ENCODE measurements at places on chromosomes 7 and 10. TPM values are rescaled to one million over a fixed set of nuclear protein-coding genes. Genes with fewer than 3 reads are reported as not detected.

The UCN3 gene
- total RNA-seq = not detected

The ITIH2 gene
- not detected for total RNA-seq

The EGR2 gene
- total RNA-seq = not detected

The DHX32 gene
- total RNA-seq = 35.0 TPM

The LIPF gene
- not detected for total RNA-seq

The GBX1 gene
- total RNA-seq = not detected

The FFAR4 gene
- not detected for total RNA-seq

The CLCN1 gene
- not detected for total RNA-seq

The DPP6 gene
- not detected for total RNA-seq

The ACBD7 gene
- total RNA-seq = 3.1 TPM

GRCh38 chr10:30436671-30437030 lies 2.7 kb downstream of the MAP3K8 start:
- DNase-seq = no peak

GRCh38 chr7:47299496-47299895 lies 282.4 kb downstream of the TNS3 start:
- DNase-seq = no peak

GRCh38 chr7:99139036-99139435 lies 4.9 kb downstream of the SMURF1 start:
- no peak for DNase-seq

DNA sequence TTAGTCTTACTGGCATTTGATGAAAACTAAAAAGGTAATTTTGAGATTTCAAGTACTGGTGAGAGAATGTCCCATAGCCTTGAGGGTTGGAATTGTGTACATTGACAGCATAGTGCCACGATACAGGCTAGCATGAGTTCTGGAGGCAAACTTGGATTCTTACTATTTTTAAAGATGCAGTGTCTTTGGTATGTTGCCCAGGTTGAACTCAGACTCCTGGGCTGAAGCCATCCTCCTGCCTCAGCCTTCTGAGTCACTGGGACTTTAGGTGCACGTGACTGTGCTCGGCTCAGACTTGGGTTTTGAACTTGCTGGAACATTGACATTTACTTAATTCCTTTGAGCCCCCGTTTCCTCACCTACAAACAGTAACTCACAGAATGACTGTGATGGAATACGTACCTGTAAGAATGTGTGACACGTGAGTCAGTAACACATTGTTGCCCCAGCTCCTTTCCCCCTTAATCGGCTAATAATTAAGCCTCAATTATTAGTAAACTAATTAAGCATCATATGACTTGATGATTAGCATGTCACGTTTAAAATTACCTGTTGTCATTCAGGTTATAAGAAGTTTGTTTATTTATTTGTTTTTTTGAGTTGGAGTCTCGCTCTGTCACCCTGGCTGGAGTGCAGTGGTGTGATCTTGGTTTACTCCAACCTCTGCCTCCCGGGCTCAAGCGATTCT lies 10.6 kb downstream of the DNAJB6 start:
- peak; percentile 28 for DNase-seq

DNA sequence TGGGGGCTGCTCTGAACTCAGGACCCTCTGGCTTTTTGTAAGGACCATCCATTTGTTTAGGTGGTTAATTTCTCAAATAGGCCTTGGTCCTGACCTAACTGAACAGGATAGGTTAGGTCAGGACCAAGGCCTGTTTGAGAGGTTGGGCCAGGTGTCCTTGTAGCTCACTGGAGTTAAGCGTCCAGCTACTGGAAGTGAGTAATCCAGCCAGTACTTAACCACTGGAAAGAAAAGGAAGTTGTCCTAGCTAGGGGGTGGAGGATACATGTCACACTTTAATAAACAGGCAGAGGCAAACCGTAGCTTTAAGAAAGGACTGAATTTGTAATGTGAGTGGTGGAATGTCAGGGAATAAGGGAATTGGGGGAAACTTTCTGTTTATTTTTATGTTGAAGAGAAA lies 96.0 kb downstream of the GPR85 start:
- no peak for DNase-seq

- DNase-seq = no peak
Measured at GRCh38 chr7:85103357-85103756, 83.5 kb downstream of the SEMA3D start.

DNA sequence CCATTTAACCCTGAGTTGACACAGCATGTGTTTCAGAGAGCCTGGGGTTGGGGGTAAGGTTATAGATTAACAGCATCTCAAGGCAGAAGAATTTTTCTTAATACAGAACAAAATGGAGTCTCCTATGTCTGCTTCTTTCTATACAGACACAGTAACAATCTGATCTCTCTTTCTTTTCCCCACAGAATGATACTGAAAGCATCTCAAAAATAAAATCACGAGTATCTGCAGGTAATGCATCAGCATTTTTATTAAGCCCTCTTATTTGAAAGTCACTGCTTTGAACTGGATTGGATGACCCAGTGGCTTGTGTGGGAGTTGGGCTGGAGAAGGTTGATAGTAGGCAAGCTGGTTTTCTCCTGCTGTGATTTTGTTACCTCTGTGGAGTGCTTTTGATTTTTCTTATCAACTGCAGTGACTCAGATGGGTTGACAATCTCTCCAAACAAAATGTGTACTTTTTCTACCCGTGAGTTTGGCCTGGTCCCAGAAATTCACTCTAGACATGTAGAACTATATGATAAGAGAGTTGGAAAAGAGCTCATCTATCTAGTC lies 253.5 kb upstream of the PRKCQ start:
- DNase-seq = no peak

DNA sequence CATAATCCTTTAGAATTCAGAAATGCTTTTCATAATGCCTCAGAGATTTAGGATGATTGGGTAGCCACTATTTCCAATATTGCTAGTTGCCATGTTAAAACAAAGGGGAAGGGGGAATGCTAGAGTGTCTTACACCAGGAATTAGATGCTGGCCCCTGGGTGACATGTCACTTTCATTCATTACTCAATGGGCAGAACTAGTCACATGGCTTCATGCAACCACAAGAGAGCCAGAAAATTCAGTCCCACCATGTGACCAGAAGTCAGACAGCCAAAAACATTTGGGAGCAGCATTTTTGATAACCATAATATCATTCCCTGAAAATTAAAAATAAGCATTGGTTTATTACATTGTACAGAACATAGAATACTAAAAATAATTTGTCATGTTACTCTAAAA lies 81.2 kb downstream of the CREB5 start:
- DNase-seq = no peak

DNA sequence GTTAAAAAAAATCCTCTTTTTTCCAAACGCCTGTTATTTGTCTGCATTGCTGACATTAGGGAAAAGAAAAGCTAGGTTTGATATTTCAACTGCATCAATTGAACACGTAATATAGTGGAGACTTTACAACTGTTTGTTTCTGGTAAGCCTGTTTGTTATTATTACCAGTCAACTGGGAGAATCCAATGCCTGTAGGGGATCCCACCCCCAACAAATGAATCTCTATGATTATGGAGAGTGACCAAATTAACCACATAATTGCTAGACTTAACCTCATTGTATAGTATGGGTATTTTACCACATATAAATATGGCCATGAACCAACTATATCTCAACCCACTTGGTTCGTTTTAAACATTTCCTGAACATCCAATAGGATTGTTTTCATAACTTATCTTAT lies 216.1 kb downstream of the TWIST1 start:
- DNase-seq = no peak
